A549 treated with AZD2906 at 1 μM for 4 hours (cell line): ENCODE measurements at places on chromosomes 7 and 10. TPM values are rescaled to one million over a fixed set of nuclear protein-coding genes. Genes with fewer than 3 reads are reported as not detected.

UNCX gene
- 0.05 to 0.06 TPM in 2 of 5 replicates, not detected in the others for total RNA-seq

CYP2C19 gene
- not detected in 5 replicates for total RNA-seq

PON3 gene
- 32.5 to 39.3 TPM (median 39.2 TPM) in 5 replicates for total RNA-seq

CCDC172 gene
- total RNA-seq = not detected in 5 replicates

NCF1 gene
- 0.16 to 0.39 TPM (median 0.27 TPM) in 5 replicates for total RNA-seq
